ENCODE measurements at places on chromosomes 16 and 17.

DNA sequence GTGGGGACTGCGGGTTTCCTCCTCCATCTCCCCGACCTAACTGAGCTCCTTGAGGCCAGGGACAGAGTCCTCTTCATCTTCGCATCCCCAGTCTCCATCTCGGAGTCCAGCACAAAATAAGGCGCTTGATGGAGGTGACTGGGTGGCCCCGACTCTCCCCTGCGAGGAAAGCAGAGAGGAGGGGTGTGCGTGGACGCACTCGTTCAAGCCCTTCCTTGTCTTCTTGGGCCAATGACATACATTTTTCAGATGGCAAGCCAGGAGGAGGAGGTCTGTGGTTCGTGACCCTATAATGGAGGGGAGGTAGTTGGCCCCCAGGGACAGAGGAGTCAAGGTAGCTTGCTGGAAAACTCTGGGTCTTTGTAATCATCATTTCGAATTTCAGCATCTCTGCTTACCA is 17.2 kb downstream of the CRISPLD2 start:
- DNase-seq = no peak

- DNase-seq = no peak
Observed at GRCh38 chr17:64037802-64038201, 17.4 kb upstream of the ICAM2 start.

DNA sequence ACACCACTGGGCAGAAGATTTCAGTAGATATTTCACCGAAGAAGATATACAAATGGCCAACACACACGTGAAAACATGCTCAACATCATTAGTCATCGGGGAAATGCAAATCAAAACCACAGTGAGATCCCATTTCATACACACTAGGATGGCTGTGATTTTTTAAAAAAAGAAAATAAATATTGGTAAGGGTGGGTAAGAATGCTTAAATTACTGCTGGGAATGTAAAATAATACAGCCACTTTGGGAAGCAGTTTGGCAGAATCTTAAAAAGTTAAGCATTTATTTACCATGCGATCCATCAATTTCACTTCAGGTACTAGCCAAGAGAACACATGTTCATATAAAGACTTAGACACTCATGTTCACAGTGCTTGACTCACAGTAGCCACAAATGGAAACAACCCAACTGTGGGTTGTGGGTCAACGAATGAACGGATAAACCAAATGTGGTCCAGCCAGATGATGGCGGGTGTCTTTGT is 6.5 kb upstream of the C16orf74 start:
- DNase-seq = no peak

GRCh38 chr16:79267781-79268180 is 332.8 kb downstream of the MAF start:
- no peak for DNase-seq

GRCh38 chr17:59124665-59125064 is 18.0 kb upstream of the TRIM37 start:
- no peak for DNase-seq

DNA sequence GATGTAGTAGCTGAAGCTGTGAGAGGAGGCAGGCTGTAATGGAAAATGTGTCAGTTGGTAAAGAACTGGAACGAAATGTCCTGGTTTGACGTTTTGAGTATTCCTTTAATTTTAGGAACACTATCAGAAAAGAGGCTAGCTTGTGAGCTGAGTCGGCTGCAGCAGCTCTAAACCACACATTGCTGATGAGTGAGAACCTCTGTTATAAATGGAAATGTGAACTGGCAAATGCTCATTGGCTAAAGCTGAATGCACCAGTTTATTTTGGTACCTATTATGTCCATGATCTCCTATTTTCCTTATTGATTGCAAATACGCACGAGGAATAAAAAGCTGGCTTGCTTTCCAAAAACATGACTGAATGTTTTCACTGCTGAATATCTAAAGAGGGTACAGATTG is 11.0 kb upstream of the WIPI1 start:
- no peak for DNase-seq

DNA sequence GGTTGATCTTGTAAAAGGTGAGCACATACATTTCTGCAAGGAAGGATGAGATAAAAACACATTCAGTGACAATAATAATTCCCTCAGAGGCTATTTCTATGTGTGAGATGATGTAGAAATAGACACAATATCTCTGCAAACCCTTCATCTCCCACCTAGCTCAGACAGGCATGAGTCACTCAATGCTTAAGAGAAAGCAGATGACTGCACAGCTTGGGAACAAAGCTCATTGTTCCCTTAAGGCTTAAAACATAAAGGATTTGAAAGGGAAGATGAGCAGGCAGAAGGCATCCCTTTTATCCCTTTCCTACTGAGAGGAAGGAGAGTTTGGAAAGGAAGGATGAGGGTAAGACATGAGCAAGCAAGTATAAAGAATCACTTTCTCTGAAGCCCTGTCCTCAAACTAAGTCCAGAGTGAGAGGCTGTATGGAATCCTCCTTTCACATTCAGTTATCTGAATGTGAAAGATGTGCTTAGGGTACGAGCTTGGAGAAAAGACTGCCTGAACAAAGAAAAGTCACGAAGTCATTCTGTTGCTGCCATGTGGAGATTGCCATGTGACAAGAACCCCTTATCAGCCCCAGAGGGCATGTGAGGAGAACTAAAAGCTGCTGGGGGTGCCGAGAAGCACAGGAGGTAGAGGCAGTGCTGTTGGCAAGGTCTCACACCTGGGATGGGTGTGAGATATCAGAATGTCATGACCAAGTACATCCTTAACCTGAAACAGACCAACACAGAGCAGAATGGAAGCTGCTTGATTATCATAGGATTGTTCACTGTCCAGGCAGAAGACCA is 58.2 kb downstream of the CNTNAP4 start:
- DNase-seq = no peak

DNA sequence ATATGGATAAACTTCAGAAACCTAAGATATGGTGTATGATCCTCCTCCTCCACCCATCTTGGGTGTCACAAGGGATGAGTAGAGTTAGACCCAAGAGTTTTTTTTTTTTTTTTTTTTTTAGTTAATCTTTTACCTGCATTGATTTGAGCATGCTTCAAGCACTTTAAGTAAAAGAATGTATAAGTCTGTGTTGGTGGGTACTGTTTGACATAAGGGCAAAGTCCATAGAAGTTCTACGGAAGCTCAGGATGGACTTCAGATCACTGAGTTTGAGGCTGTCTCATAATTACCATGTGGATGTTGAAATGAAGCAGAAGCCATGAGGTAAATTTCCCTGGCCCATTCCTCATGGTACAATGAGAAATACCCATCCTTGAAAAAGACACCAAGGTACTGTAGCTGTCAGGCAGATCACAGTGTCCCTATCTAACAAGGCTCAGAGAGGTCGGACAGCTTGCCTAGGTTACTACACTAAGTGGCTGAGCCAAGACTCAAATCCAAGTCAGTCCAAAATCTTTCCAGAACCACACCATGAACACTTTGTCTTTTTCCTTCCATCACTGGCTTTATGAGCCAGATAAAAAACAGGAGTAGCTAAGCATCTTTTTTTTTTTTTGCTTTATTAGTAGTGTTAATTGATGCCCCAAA is 962.8 kb downstream of the CDH11 start:
- DNase-seq = no peak

DNA sequence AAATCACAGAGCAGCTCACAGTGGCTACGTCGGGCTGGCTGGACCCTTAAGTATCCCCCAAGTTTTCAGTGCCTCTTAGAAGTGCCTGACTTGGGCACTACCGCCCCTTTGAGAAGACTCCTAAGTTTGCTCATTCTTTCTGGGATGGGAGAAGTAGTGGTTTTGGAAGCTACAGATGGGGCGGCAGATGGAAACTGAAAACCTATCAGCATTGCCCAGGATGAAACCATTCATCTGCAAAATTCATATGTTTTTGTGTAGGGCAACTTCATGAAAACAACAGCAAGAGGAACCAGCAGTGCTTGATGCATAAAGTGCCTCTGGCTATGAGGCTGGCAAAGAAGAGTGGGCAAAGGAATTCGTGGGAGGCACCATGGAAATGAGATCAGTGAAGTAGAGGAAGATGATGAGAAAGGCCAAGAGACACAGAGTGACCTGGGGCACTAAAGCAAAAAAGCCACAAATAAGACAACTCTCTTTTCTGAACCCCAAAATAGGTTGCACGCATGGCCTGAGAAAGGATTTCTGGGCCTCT is 277.1 kb downstream of the XYLT1 start:
- DNase-seq = no peak

DNA sequence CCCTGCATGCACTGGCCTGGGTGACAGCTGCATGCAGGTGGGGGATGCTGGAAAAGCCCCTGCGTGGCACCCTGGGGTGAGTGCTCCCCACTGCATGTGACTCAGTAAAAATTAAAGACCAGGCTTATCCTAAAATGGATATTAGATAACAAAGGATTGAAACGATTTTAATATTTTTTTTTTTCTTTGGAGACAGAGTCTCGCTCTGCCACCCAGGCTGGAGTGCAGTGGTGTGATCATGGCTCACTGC is 334.9 kb downstream of the C16orf95 start:
- no peak for DNase-seq

DNA sequence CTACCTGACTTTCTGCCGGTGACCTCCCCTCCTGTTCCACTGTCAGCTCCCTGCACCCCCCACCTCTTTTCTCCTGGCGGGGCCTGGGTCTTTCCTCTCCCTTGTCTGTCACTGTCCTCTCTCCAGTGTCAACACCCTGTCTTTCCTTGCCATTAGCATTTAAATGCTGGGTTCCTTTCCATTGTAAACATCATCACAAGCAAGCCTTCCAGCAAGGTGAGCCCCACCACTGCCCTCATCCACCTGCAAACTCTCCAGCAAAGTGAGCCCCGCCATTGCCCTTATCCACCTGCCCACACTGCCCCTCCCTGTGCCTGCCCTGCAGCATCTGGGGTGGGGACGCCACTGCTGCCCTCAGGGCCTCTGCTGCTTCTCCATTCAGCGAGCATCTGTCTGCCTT is 195.0 kb downstream of the ENGASE start:
- no peak for DNase-seq

DNA sequence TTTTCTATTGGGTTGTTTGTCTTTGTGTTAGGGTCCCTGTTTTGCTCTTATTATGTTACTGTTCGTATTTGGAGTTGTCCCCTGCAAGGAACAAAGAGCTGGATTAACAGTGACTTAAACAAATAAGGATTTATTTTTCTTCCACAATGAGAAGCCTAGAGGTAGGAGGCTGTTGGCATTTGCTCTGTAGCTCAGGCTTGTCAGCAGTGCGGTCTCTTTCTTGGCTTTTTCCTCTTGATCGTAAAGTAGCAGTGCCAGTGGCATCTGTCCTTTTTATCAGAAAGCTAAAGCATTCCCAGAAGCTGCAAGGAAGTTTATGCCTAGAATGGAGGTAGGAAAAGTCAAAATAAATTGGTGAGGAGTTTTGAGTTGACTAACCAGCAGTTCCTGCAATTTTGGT is 154.1 kb downstream of the HS3ST4 start:
- DNase-seq = no peak

DNA sequence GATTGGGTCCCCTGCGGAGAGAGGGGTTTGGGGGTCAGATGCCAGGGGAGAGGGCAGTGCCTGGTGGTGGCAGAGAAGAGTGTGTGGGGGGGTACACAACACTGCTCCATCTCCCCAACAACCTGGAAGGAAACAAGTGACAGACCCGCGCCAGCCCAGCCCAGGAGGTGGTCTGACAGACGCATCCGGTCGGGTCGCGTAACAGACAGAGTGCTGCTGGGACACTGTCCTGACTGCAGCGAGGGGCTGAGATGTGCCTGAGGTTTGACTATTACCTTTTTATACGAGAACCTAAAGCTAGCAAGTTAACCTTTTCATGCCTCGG is 16.2 kb downstream of the UNC13D start:
- no peak for DNase-seq

GRCh38 chr16:58456193-58456592 is 43.8 kb upstream of the NDRG4 start:
- DNase-seq = no peak

- no peak for DNase-seq
Observed at GRCh38 chr16:492211-492875, 35.2 kb upstream of the CAPN15 start.

DNA sequence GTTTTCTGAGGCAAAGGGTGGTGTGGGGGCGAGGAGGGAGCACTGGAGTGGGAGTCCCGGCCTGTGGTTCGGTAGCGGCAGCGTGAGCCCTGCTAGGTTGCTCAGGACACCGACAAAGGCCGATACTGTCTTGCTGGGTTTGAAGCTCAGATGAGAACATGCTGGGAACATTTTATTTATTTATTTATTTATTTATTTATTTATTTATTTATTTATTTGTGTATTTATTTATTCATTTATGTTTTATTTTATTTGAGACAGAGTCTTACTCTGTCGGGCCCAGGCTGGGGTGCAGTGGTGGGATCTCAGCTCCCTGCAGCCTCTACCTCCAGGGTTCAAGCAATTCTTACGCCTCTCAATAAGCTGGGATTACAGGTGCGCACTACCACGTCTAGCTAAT is 117.9 kb upstream of the GSE1 start:
- DNase-seq = no peak

- no peak for DNase-seq
Observed at GRCh38 chr17:51373489-51374152, 113.3 kb downstream of the UTP18 start.

- DNase-seq = no peak
Observed at GRCh38 chr17:82956146-82956725, 116.4 kb upstream of the ZNF750 start.

DNA sequence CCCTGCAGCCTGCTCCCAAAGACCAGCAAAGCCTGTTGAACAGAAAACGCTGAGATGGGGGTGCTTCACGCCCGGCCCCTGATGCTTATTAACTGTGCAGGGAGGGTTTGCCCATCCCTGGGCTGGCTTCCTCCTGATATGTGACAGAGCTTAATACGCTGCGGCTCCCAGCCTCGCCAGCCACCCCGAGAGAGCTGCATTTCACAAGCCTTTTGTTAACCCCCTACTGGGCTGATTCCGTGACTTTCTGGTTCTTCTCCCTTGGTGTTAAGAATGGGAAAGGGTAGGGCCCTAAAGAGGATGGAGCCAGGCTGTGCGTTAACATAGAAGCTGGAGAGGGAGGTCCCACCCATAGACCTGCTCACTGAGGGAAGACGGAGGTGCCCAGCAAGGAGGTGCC is 211.8 kb downstream of the ENGASE start:
- DNase-seq = no peak
